ENCODE measurements at places on chromosomes 5 and 9.

DNA sequence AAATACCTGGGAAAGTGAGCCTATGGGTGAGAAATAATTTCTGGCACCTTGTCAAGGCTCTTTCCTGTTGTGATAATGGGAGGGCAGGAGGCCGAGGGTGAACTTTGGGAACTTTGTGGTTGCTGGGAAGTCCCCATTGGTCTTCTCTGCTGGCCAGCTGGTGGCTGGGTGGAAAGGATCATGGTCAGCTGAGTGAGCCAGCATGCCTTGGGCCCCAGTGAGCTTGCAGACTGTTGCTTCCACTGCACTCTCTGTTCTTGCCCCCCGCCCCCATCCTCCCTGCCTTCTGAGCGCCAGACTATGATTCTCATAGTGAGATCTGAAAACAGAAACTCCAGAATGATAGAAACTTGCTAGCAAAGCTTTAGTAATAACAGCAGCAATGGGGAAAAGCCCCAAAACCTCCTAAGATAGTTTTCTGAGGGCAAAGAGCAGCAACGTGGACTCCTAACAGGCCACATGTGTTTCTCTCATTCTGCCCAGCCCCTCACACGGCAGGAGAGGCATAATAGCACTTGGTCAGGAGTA lies 139.2 kb upstream of the SMARCA2 start:
- no peak for DNase-seq

DNA sequence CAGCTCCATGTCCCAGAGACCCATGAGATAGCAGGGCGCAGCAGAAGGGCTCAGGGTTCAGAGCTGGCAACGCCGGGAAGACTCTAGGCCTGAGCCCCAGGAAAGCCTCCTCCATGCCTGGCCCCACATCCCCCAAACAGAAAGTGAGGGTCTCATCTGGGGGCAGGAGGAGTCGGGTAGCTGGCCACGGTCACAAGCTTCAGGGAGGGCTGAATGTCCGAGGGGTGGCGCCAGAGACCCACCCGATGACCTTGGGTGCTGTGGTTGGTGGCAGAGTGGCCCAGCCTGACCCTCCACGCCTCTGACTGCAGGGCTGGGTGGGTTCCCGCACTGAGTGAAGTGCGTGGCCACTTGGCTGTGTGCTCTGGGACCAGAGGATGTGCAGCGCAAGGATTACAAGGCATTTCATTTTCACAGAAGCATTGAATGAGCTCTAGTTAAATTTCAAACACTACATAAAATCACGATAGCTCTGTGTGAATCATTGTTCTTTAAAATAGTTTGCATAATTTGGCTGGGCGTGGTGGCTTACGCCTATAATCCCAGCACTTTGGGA lies 3.0 kb downstream of the C8G start:
- no peak for DNase-seq

DNA sequence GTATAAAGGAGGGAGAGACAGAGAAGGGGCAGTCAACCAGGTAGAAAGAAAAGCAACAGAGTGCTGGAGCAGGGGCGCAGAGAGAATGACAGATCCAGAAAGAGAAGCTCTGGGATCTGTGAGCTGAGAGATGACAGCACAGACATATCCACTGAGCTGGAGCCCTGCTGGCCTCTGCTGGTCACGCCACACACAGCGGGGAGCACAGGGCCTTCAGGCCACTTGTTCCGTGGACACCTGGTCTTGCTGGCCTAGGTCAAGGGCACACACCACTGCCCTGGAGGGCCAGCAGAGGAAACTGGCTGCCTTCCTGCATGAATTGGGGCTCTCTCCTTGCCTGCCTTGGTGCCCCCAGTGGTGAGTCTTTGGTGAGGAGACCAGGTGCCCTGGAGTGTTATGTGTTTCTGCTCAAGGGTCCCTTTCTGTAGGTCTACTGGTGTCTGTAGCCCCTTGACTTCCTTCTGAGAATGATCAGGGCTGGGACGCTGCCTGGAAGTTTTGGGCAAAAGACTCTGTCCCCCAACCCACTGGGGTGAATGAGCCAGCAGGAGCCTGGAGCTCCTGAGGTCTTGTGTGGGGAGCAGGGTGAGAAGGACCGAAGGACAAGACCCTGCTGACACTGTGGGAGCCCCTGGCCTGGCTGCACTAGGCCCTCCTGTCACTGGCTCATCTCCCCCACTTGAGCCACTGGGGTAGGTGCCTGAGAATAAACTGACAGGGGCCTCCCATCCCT lies 59.2 kb upstream of the ADAMTS2 start:
- DNase-seq = no peak

GRCh38 chr5:53425687-53426511 lies 54.5 kb upstream of the FST start:
- DNase-seq = peak; percentile 44

- no peak for DNase-seq
These were observed 131.8 kb downstream of the TLE1 start for GRCh38 chr9:81557452-81558090.

DNA sequence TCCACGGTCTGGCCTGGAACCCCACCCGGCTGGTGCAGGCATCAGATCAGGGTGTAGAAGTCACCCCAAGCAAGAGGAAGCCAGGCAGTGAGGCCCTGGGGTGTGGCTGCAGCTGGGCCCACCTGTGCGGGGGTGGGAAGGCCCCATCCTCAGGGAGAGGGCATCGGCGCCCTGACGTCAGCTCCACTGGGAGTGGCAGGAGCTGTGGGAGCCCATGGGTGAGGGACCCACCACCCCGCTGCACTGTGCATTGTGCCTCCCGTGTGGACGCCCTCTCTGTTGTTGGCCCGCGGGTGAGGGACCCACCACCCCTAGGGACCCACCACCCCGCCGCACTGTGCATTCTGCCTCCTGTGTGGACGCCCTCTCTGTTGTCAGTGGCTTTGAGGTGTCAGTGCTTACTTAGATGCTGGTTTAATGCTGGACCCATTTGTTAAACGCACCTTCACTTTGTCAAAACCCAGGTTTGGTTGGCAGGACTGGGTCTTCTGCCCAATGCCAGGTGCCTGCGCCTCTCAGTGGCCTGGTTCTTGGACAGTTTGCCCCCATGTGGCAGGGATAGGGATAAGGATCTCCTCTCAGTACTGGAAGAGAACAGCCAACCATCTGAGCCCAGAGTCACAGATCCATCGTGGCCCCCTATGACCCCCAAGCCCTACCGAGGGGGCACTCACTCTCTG lies 6.9 kb upstream of the EXOC3 start:
- DNase-seq = peak; percentile 43

DNA sequence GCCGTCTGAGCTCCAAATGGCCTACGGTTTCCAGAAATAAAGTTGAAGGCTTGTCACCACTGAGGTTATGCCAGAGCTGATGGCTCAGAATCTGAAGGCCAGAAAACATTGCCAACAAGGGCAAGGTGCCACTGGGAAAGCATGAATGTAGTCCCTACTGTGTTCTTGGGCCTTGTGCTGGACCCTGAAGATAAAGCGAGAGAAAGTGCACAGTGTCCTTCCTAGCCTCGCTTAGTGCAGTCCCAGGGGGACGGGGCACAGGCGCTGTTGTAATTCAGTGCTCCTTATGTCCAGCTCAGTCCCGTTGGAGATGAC lies 84.5 kb downstream of the NDFIP1 start:
- no peak for DNase-seq

DNA sequence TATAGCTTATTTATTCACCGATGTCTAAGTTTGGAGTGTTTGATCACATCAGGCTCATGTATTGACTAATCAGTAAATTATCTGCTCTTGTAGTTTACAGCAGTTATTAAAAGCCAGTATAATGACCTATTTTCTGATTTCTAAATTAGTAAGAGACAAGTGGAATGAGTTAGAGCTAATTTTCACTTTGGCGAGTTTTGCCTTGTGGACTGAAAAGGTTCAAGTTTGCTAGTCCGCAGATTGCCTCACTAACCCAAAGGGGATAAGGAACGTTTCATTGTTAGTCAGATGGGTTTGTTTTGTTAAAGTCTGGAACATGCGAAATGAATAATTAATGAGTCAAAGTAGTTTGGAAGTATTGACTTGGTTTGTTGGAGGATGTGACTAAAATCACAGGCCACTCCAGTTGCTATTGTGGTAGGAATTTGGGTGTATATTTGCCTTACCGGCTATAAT lies 40.1 kb downstream of the SMARCA2 start:
- DNase-seq = no peak

GRCh38 chr5:102690910-102691309 lies 64.2 kb upstream of the PAM start:
- no peak for DNase-seq

DNA sequence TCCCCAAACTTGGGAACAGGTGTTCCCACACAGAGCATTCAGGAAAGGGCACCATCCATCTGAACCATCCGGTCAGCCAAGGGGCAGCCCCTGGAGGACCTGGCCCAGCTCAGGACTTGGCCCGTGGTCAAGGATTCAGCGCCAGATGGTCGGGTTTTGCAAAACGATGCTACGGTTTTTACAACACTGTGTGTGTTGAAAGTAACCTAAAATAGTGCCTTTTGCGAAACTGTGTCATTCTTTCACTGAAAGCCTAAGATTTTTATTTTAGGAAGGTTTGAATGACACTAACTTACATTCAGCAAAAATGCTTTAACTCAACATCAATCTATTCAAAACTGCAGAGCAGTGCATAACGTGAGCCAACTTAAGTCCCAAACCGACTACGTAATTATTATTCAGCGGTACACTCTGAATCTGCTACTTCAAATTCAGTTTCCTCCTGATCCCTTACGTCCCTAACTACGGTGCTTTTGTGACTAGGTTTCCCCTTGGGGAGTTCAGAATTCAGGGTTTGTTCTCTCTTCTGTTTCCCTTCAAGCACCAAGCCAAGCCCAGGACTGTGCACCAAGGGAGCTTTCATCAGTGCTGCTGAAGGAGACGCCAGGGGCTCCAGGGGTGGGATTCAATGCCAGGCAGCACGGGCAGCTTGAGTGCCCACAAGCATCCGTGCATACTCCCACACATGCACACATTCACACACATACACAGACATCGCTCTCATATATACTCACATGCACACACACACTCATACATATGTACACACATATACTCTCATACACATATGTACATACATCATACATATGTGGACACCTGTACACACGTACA lies 25.8 kb downstream of the LPCAT1 start:
- DNase-seq = no peak

- no peak for DNase-seq
These were observed 92.5 kb downstream of the ROR2 start for GRCh38 chr9:91857291-91858212.

- DNase-seq = peak; percentile 16
These were observed 98.4 kb downstream of the FGF1 start for GRCh38 chr5:142587354-142587965.

- DNase-seq = no peak
These were observed 64.3 kb downstream of the CPLANE1 start for GRCh38 chr5:37184748-37185364.

DNA sequence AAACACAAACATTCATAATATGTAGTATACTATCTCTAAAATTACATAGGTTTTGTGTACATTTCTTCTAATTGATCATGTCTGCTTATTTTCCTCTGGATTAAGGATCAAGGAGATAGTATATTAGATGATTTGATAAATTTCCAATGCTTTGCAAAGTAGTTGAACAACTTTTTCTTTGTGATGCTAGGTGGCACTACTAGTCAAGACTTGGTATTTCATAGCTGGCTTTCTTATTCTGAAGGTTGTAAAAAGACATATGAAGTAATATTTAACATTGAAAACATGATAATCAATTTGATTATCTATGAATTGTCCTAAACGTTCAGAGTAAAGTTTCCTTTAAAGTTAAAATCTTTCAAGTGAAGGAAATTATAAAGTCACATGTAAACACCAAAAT lies 106.1 kb upstream of the FGF10 start:
- DNase-seq = no peak

DNA sequence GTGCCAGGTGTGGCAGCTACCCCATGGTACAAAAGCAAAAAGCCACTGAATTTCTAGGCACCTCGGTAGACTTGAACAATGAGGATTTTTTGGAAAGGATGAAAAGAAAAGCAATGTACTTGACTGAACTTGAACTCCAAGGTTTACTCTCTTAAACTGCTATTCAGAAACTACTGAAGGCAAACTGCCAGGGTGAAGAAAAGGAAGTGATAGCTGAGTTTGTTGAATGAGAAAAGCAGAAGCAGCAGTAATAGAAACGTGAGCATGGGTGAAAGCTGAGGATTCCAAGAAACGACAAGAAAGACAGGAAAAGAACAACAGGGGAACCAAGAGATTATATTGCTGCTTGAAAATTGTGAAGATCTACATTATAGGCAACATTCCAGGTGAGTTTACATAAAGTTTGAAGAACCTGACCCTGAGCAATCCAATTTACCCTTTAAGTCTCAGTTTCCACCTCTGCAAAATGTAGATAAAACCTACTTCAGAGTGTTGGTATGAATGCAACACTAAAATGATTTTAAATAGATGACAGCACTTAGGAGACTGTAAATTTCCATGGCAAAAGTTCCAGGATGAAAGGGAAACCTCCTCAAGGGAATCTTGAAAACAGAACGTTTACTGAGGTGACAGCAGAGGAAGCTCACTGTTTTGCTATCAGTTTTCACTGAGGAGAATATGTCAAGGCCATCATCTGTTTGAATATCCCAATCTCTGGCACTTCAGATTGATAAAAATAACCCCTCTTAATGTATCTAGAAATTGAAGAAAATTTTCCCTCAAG lies 245.8 kb downstream of the SPATA31D1 start:
- DNase-seq = no peak

DNA sequence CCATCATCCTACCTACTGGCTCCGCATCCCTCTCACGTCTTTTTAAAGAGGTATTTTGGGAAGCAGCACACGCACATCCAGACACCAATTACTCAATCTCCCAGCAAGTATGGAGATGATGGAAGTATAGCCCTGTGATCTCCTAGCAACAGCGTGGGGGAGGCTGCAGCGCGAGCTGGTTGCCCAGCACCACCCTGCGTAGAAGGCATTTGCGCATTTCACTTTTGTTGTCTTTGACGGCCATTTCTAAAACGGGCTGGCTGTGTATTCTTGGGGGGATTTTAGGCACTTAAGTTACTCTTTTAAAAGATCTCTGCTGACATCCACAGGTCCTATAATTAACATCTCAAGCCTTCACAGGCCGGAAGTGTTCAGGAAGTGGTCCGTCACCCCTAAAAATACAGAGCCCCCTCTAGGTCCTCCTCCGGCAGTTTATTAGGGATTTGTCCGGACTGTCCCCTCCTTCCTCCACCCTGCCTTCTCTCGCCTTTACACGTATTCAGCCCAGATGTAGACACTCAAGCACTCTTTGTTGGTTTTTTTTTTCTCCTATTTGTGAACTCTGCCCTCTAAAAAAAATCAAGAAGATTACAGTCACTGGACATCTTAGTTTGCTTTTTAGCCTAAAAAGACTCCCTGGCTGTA lies 371.4 kb downstream of the NTRK2 start:
- DNase-seq = peak; percentile 40
